Camera-type eye (tissue), 1 donor: ENCODE measurements at places on chromosomes 16 and 17. TPM values are rescaled to one million over a fixed set of nuclear protein-coding genes. Genes with fewer than 3 reads are reported as not detected.

Gene KRT12
- total RNA-seq, result 50.0 TPM

Gene ZFHX3
- total RNA-seq, result 36.5 TPM

Gene RNF112
- 5.4 TPM for total RNA-seq

Gene CIITA
- total RNA-seq, result 3.8 TPM

Gene PITPNC1
- total RNA-seq, result 45.0 TPM

Gene SPNS2
- 22.5 TPM for total RNA-seq

Gene ZG16
- not detected for total RNA-seq

Gene GFAP
- total RNA-seq, result 90.3 TPM

Gene EPX
- total RNA-seq, result not detected

Gene NLRC5
- total RNA-seq, result 7.0 TPM

Gene TBC1D3G
- total RNA-seq, result 2.2 TPM

Gene OR1A2
- total RNA-seq, result not detected

Gene AOC2
- 44.6 TPM for total RNA-seq

Gene SLFN11
- 14.7 TPM for total RNA-seq

Gene POLDIP2
- total RNA-seq, result 52.9 TPM

Gene NQO1
- 14.5 TPM for total RNA-seq

Gene KRT27
- total RNA-seq, result 0.22 TPM

Gene TMEM114
- total RNA-seq, result 5.7 TPM

Gene PLEKHM1
- total RNA-seq, result 20.7 TPM

Gene HYDIN
- 21.1 TPM for total RNA-seq

Gene C16orf95
- total RNA-seq, result 6.8 TPM

Gene SSTR5
- total RNA-seq, result 2.4 TPM
